ENCODE measurements at places on chromosomes 3 and 15.

GRCh38 chr15:68278595-68279405 is 1.3 kb downstream of the FEM1B start:
- peak; percentile 56 for DNase-seq

DNA sequence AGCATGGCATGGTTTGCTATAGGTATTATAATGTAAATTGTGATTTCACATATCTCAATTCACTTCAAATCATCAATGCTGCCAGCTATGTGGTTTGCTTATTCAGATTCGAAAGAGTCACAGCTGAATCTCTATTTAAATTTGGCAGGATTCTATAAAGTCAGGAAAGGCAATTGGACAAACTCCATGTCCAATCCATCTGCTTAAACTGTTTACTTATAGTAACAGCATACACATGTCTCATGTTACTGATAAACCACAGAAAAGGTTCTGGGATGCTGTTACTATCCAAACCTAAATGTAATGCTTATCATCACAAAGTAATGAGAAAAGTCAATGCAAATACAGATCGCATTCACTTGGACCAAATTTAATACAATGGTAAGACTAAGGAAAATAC is 229.7 kb downstream of the ISL2 start:
- peak; percentile 5 for DNase-seq

- DNase-seq = peak; percentile 97
Observed at GRCh38 chr3:120448756-120449155, 2.0 kb downstream of the FSTL1 start.

- no peak for DNase-seq
Observed at GRCh38 chr15:65246026-65246714, 34.9 kb upstream of the CILP start.
